Left cardiac atrium (tissue), 4 donors: ENCODE measurements at places on chromosomes 7 and 10. TPM values are rescaled to one million over a fixed set of nuclear protein-coding genes. Genes with fewer than 3 reads are reported as not detected.

- no peak for DNase-seq
Observed at GRCh38 chr7:140192620-140193019, 15.8 kb upstream of the KDM7A start.

DNA sequence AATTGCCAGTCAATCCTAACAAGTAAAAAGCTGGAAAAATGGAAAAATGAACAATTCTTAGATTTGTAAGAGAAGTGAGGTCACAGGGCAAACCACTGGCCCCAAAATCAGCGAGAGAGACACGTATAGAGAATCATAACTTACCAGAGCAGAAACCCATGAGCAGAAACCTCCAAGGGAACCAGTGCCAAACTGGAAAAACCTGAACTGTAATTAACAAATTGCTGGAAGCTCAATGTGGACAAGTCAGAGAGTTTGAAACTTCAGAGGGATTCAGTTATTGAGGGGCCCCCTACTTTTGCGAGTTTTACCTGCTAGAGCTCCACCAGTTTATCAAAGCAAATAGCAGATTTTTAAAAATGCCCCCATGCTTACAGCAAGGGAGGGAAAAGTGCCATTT is 119.0 kb downstream of the C7orf25 start:
- DNase-seq: no peak

DNA sequence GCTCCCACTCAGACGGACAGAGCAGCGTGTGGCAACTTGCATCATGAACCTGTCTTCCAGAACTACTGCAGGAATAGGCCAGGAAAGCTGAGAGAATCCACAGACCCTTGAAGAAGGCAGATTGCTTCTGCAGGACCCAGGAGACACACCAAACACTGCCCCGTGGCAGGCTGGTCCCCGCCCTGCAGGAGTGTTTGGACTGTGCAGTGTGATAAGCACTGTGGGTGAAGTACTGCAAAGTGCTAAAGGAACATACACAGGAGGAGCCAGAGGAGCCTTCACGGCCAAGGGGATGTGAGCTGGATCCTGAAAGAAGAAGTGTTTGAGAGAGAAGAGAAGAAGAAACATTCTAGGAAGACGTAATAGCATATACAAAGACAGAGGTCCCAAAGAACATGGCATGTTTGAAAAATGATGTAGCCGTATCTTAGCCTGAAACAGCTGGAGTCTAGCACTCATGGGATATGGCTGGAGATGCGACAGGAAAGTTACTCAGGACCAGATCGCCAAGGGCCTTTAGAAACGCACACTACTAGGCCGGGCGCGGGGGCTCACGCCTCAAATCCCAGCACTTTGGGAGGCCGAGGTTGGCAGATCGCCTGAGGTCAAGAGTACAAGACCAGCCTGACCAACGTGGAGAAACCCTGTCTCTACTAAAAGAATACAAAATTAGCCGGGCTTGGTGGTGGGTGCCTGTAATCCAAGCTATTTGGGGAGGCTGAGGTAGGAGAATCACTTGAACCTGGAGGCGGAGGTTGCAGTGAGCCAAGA is 96.9 kb upstream of the RHEB start:
- no peak for DNase-seq

DNA sequence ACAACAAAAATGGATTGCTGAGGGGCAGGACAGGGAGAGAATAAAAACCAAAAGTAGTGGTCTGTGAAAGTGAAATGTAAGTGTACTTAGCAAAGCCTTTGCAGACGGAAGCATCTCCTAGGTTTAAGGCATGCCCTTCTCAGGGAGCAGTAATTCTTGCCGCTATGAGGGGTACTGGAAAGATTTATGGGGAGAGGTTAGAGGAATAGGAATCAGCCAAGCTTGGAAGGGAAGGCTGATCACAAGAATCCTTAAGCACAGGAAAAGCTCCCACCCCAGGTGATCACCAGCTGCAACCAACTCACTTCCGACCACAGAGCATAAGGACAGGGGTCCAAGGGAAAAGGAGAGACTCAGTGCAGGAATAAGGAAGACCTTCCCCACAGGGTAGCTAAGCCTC is 10.3 kb downstream of the GFRA1 start:
- no peak for DNase-seq

NUPR2 gene
- total RNA-seq: not detected

- no peak for DNase-seq
Observed at GRCh38 chr10:75506930-75507329, 75.5 kb downstream of the LRMDA start.

STMP1 gene
- total RNA-seq: 22.3 TPM

GRCh38 chr10:69640196-69640980 is 10.3 kb downstream of the FAM241B start:
- no peak for DNase-seq

TMEM213 gene
- not detected for total RNA-seq

DNA sequence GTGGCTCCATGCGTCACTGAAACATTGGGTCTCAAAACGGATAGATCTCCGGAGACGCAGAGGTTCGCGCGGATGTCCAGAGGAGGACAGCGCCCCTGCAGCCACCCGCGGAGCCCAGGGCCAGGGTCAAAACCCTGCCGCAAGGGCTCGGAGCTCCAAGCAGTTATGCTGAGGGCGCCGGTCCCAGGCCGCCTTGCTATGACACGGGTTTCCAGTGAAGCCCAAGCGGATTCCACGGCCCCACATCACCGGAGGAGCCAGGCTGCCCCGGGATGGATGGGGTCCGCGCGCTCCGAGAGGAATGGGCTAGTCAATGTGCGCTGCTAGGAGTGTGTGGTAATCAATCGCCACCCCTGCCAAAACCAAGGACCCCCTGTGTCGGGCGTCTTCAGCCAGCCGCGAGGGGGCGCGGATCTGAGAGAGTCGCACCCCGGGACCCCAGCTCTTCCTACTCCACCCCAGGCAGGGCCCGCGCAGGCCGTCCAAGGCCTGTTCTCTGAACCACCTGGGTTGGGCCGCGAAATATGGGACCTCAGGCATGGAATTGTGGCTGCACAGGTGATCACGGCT is 5.6 kb upstream of the EMX2 start:
- no peak for DNase-seq

DNA sequence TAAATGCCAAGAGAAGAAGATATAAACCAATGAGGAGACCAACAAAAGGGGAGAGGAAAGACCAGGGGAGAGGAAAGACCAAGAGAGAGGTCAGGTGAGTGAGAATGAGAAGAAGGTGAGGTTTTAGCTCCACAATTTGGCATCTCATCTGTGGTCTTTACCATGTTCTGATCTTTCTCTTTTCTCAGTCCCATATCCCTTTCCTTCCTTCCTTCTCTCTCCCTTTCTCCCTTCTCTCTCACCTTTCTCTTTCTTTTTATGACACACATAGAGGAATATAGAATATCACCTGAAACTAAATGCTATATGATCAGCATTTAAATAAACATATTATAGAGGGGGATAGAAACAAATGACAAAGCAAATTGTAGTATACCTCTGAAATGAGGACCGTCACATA is 57.4 kb downstream of the ATE1 start:
- DNase-seq: no peak

DNA sequence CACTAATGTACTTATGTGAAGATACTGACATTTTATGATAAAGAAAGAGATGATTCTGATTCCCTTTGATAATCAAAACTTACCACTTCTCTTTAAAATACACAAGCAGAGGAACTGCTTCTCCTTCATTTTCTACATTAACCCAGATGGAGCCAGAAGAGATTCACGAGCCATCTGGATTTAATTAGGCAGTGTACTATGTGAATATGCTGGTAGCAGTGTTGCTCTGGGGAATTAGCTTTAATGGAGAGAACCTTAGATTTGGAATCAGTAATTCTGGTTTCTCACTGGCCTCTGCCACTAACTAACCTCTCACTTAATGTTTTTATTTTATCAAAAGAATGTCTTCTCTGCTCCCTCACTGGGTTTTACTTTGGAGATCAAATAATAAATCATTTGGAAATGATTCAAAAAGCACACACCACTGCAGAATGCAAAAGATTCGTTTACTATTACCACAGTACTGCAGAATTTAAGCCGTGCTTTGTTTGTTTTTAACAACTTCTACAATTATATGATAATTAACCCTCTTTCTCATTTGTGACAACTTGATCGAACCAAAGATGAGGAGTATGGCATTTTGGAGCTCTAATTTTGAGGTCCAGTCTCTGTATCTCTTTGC is 77.5 kb upstream of the PHYHIPL start:
- DNase-seq: no peak

- DNase-seq: no peak
Observed at GRCh38 chr7:109178342-109178741, 608.7 kb downstream of the DNAJB9 start.

- DNase-seq: no peak
Observed at GRCh38 chr10:87930934-87931835, 67.8 kb downstream of the PTEN start.

GRCh38 chr7:117249696-117250095 is 73.2 kb downstream of the WNT2 start:
- no peak for DNase-seq
